CD4-positive, alpha-beta T cell treated with Interferon alpha-2 for 1 hour (primary cell): ENCODE measurements at places on chromosomes 4 and X.

GRCh38 chr4:181964731-181965130 is 278.5 kb upstream of the TENM3 start:
- no peak for DNase-seq

GRCh38 chrX:97524997-97525396 is 641.3 kb downstream of the RPA4 start:
- DNase-seq = no peak

GRCh38 chrX:153612413-153612812 is 13.5 kb upstream of the CCNQ start:
- DNase-seq = no peak

DNA sequence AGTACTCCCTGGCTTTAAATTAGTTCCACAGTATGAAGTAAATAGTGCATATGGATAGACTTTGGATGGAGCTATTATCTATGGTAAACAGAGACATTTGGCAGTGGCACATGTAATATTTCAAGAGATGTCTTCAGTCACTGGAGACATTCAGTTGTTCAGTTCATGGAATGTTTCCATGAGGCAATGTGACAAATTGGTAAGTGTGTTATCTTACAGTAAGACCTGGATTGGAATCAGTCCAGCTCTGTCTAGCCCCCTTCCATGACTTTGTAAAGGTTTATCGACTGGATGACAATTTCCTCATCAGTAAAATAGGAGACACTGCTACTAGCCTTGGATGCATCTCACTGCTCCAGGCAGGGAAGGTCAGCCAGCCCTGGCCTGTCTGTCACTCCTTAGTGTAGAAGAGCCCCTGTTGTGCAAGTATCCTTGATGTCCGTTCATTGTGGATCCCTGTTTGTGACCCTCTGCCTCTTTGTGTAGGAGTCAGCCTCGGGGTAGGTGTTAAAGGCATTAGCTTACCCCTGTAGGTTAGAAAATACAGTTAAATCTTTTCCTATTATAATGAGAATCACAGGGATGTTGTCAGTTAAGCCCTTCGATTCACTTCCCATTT is 335.9 kb downstream of the ANK2 start:
- no peak for DNase-seq

DNA sequence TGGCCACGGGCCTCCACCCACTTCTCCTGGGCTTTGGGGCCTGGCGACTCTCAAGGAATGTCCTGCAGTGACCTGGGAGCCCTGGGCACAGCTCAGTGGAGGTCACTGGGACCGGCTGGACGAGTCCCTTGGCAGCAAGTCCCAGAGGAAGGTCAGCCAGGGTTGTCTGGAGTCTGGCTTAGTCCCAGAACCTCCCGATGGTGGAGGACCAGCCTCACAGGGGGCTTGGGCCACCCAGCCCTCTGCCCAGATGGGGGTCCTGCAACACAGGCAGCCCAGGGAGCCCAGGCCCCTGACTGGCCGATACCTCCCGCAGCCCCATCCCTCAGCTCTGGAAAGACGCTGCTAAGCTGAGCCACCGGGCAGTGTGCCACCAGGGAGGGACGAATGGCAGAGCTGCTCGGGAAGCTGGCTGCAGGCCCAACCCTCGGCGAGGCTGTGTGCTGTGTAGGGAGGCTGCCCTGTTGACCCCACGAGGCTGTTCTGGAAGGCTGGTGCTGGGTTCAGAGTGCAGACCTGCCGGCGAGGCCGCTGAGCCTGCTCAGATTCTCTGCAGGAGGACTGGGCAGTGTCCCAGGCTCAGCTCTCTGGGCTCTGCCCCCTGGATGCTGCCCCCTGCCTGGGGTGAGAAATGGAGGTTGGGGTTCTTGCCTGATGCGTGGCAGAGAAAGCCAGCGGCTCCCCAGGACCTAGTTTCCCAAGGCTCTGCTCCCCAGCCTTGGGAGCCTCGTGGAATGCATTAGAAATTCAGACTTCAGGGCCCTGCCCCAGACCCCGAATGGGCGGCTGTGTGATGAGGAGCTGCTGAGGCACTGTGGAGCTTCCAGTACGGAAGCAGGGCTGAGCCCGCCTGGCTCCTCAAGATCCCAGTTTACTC is 61.7 kb downstream of the ADRA2C start:
- no peak for DNase-seq

GRCh38 chrX:19568422-19568821 is 53.1 kb upstream of the MAP3K15 start:
- no peak for DNase-seq

DNA sequence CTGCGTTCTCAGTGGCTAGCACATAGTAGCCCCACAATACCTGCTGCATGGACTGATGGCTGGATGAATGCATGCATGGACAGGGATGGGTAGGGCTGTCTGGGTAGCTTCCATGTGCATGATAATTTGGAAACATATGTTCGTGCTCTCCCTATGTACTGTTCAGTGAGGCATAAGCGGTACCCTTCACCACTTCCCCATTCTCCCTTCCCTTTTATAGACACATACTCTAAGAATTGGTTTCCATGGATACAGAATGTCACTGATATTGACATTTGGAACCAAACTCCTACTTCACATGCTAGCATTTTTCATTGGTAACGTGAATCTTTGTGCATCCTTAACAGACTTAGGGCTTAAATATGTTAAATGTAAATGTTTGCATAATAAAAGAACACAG is 20.4 kb downstream of the USP46 start:
- no peak for DNase-seq

- no peak for DNase-seq
Measured at GRCh38 chrX:2267890-2268289, 232.9 kb downstream of the DHRSX start.

DNA sequence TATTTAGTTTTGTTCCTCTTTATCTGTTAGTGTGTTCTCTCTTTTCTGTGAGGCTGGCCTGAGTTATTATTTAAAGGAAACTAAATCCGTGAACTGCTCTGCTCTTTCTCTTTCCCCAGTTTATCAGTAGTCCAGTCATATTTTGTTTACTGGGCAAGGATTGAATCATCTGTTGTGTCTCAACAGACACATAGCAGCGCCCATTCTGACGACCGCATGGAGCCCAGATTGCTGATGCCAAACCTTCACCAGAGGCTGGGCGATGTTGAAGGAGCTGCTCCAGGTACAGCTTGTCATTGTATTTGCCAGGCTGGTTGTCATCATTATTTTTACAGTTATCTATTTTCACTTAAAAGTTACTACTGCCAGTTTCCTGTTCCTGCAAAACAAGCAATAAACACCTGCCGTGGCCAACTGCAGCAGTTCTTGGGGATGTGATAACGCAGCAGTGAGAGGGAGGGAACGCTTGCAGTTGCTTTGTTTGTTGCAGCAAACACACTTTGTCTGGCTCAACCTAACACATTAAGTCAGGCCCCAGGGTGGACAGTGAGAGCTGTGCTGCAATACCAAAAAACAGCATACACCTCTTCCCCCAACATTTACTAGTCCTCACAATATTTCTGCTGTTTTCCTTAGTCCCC is 10.1 kb downstream of the REELD1 start:
- DNase-seq = no peak

DNA sequence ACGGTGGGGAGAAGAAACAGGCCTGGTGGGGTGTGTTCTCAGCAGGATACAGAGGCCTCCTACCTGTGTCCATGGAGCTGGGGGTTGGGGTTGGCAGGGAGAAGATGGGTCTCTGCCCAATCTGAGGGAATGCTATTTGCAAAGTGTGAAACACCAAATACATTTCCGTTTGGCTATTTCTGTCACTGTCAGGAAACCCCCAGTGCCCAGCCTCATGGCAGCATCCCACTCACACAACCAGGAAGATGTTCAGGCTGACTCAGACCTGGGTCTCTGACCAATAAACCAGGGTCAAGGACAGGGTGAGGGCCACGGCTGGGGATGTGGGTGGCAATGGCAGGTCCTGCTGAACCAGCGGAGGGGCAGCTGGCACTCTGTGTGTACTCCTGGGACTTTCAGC is 41.3 kb downstream of the BCOR start:
- no peak for DNase-seq

DNA sequence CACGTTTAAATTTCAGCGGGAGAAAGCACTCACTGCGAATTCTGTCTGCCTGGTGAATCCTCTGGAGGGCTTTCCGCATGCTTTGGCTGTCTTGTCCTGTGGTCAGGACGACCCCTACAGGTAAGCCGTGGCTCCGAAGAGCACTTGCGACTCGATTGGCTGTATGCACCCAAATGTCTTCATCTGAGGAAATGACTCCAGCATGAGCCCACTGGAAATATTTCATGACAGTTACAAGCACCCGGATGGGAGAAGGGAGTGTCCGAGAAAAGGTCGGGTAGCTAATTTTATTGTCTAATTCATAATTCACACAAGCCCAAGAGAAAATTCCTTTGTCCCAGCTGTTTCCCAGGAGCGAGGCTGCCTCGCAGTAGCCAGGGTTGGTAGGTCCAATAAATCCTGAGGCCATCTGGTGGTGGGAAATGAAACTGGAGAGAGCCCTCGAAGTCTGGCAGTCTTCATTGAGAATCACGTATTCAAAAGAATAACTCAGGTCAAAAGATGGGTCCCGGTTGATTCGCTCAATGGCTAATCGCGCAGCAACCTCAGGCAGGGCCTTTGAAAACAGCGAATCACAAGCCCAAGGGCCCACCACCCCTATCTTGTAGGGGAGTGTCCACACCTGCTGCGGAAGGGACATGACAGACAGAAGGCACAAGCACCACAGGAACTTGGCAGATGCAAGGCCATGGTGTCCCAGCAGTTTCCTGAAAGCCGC is 6.6 kb downstream of the GUCY2F start:
- DNase-seq = peak; percentile 1

DNA sequence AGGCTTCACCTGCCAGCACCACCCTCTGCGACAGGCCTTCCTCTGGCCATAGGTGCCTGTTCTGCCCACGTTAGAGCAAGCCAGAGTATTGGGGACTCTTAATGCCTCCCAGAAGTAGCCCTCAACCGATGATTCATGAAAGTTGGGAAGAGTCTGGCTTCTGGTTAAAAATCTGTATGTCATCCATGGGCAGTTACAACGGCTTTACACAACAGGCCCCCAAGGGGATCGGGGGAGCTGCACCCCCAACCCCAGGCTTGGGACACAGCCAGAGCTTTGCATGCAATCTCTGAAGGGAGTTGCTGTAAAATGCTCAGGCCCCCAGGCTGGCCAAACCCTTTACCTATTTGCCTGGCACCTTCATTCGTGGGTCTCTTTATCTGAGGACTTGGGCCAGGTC is 5.4 kb upstream of the CYTL1 start:
- DNase-seq = no peak

- no peak for DNase-seq
Measured at GRCh38 chr4:35503435-35503834, 740.9 kb downstream of the ARAP2 start.

- no peak for DNase-seq
Measured at GRCh38 chrX:110120025-110120424, 117.1 kb downstream of the TMEM164 start.
